T-helper 17 cell (primary cell): ENCODE measurements at places on chromosomes 3 and 15.

- H3K4me1 ChIP-seq, result no peaks in the 10 kb centered on the region
- peaks cover 4% of the 10 kb centered on the region for H3K27me3 ChIP-seq
- H3K27ac ChIP-seq, result no peak overlapping the region
- H3K36me3 ChIP-seq, result no peaks in the 10 kb centered on the region
- no peak for DNase-seq
These were observed 144.1 kb upstream of the UBE3A start for GRCh38 chr15:25582886-25583285.

DNA sequence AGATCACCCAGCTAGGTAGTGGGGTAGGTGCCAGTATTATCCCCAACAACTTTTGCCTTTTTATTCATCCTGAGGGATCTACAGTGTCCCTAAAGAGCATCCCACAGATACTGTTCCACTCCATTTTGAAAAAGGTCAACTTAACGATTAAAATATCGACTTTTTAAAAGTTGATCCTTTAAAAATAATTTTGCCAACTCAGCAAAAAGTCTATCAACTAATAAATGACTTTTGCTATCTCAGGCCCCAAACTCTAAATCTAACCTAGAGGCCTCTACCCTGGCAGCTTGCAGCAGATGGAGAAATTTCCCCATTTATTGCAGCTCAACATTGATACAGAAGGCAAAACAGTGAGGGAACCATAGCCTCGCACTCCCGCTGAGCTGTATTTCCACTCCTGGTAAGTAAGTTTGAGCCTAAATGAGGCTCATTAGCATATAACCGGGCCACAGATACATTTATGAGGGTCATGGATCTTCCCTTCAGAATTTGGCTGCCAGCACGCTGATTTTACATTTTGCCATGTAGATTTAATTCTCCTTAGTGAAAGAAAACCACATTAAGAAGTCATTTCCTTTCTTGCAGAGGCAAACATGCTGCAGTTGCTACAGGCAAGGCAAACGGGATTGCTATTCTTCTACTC is 704.1 kb upstream of the CFAP20DC start:
- peaks cover 17% of the 10 kb centered on the region for H3K4me1 ChIP-seq
- no peaks in the 10 kb centered on the region for H3K36me3 ChIP-seq
- DNase-seq, result no peak
- H3K27ac ChIP-seq, result no peak overlapping the region
- peaks cover 9% of the 10 kb centered on the region for H3K27me3 ChIP-seq
- peak overlapping the region; percentile 49 for H3K4me3 ChIP-seq

GRCh38 chr3:132469326-132469725 is 52.0 kb downstream of the DNAJC13 start:
- H3K27me3 ChIP-seq, result no peaks in the 10 kb centered on the region
- no peak overlapping the region for H3K27ac ChIP-seq
- no peak overlapping the region for H3K4me3 ChIP-seq
- DNase-seq, result no peak
- H3K4me1 ChIP-seq, result no peaks in the 10 kb centered on the region

DNA sequence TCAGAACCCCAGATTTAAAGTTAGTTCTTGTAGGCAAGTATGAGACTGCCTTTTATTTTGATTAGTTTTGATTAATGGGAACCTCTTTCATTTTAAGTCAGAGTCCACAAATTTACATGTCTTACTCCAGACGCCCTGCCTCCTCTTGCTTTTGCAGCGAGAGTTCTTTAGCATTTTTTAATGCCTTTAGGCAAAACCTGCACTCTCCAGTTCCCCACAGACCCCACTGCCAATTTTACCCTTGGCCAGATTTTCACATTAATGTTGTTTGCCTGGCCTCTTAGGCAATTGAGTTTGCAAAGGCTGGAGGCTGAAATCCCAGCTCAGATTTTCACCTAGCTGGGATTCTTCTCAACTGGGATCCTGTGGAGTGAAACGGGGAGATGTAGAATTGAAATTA is 85.8 kb downstream of the GAP43 start:
- H3K27ac ChIP-seq, result no peak overlapping the region
- no peaks in the 10 kb centered on the region for H3K4me1 ChIP-seq
- no peak overlapping the region for H3K4me3 ChIP-seq
- H3K36me3 ChIP-seq, result no peaks in the 10 kb centered on the region

- no peaks in the 10 kb centered on the region for H3K4me1 ChIP-seq
- no peak overlapping the region for H3K27ac ChIP-seq
- H3K4me3 ChIP-seq, result no peak overlapping the region
- peaks cover 2% of the 10 kb centered on the region for H3K36me3 ChIP-seq
- no peak for DNase-seq
- peaks cover 4% of the 10 kb centered on the region for H3K27me3 ChIP-seq
These were observed 174.0 kb downstream of the SUCNR1 start for GRCh38 chr3:152047465-152047864.

- H3K27me3 ChIP-seq, result no peaks in the 10 kb centered on the region
- no peak overlapping the region for H3K4me3 ChIP-seq
- H3K27ac ChIP-seq, result no peak overlapping the region
- H3K36me3 ChIP-seq, result no peaks in the 10 kb centered on the region
- DNase-seq, result no peak
These were observed 91.4 kb upstream of the TNFSF10 start for GRCh38 chr3:172614340-172615274.

GRCh38 chr15:52021892-52022540 is 3.0 kb downstream of the MAPK6 start:
- peaks cover 25% of the 10 kb centered on the region for H3K4me1 ChIP-seq
- peak overlapping the region; percentile 15 for H3K4me3 ChIP-seq
- no peaks in the 10 kb centered on the region for H3K36me3 ChIP-seq
- peak overlapping the region; percentile 92 for H3K27ac ChIP-seq
- no peak for DNase-seq

GRCh38 chr15:100720406-100720967 is 118.1 kb downstream of the ASB7 start:
- H3K4me1 ChIP-seq, result peaks cover 3% of the 10 kb centered on the region
- peaks cover 3% of the 10 kb centered on the region for H3K36me3 ChIP-seq
- no peak overlapping the region for H3K4me3 ChIP-seq
- no peak overlapping the region for H3K27ac ChIP-seq
- H3K27me3 ChIP-seq, result peaks cover 34% of the 10 kb centered on the region

DNA sequence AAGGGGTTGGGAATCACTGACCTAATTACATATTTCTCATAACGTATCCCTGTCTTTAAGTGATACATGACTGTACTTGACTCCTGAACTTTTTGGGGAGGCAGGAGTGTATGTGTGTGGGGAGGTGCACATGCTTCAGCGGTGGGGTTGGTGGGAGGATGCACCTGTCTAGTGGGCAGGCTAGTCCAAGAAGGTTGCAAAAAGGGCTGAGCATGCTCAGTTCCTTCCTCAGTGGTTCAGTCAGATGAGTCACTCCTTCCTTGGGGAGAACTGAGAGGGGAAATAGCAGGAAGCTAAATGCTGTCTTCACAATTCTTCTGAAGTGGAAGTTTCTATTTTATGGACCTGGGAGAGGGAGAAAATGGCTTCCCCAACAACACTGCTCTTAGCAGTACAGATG is 24.6 kb upstream of the AP4E1 start:
- DNase-seq, result no peak
- H3K27ac ChIP-seq, result no peak overlapping the region
- H3K4me1 ChIP-seq, result peaks cover 24% of the 10 kb centered on the region
- no peaks in the 10 kb centered on the region for H3K36me3 ChIP-seq

DNA sequence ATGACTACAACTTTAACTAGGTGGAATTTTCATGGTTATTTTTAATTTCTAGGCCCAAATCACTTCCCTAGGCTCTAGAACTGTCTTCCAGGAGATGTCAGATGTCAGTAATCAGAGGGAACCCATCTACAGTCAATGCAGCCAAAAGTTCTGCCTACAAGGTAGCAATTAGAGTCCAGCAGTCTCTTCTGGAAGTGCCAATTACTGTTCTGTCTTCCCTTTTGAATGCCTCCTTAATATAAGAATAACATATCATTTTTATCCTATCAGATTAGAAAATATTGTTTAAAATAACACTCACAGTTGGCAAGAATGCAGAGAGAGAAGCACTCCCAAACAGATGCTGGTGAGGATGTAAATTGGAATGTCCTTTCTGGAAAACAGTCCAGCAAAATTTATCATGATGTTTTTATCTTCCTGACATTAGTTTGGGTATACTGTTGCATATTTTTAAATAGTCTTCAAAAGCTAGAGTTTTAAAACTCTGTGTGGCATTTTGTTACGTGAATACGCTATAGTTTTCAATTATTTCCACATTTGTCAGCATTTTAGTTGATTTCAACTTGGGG is 543.7 kb downstream of the FHIT start:
- H3K36me3 ChIP-seq, result no peaks in the 10 kb centered on the region
- no peaks in the 10 kb centered on the region for H3K4me1 ChIP-seq
- H3K27me3 ChIP-seq, result no peaks in the 10 kb centered on the region
- H3K27ac ChIP-seq, result no peak overlapping the region

- no peaks in the 10 kb centered on the region for H3K36me3 ChIP-seq
- H3K4me1 ChIP-seq, result no peaks in the 10 kb centered on the region
- no peak overlapping the region for H3K4me3 ChIP-seq
- DNase-seq, result no peak
- H3K27ac ChIP-seq, result no peak overlapping the region
These were observed 195.6 kb downstream of the UBE3A start for GRCh38 chr15:25242957-25243799.

DNA sequence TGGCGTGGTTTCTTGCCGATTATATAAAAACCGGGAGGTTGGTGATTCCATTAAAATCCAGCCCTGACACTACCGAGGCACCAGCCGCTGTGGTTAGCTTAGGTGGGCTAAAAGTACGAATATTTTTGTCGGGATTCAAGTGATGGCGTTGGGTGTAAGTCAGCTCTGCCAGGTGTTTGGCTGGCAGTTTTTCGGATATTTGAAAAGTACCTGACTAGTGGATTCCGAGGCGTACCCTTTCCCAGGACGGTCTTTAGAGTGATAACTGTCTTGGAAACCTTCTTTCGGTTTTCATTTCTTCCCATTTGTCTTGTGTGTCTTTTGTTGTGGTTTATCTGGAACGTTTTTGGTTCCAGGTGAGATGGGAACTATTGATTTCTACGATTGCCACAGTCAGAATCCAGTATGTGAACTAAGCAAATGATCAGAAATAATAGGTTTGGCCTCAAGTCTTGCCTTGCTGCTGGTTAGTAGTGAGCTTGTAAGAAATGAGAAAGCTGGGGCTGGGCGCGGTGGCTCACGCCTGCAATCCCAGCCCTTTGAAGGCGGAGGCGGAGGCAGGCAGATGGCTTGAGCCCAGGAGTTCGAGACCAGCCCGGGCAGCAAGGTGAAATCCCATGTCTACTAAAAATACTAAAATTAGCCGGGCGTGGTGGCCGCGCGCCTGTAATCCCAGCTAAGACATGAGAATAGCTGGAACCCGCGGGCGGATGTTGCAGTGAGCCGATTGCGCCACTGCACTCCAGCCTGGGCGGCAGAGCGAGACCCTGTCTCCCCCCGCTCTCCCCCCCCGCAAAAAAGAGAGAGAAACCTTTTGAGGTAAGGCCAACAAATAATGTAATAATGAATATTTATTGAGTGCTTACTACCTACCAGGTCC is 1.4 kb downstream of the FYTTD1 start:
- H3K36me3 ChIP-seq, result no peaks in the 10 kb centered on the region
- H3K4me1 ChIP-seq, result peaks cover 47% of the 10 kb centered on the region
- DNase-seq, result no peak
- H3K4me3 ChIP-seq, result peak overlapping the region; percentile 98

DNA sequence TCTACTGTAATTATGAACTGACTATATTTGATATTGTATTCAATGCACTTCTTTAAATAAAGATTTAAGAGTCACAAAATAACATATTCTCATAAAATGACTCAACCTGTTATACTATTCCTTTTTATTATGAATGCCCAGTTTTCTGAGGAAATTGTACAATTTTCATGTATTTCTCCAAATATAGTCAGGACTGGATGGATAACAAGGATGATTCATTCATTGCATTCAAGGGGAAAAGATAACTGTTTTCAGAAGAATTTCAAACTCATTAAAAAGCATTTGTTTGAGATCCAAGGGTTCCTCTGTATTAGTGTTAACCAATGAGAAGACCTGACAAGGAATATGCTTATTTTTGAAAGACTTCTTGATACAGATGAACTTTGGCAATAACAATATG is 163.7 kb downstream of the MEIS2 start:
- DNase-seq, result no peak
- no peaks in the 10 kb centered on the region for H3K36me3 ChIP-seq
- no peak overlapping the region for H3K27ac ChIP-seq
- no peaks in the 10 kb centered on the region for H3K4me1 ChIP-seq
- H3K4me3 ChIP-seq, result no peak overlapping the region
- H3K27me3 ChIP-seq, result peaks cover 11% of the 10 kb centered on the region

- no peak overlapping the region for H3K27ac ChIP-seq
- H3K27me3 ChIP-seq, result peaks cover 27% of the 10 kb centered on the region
- no peak for DNase-seq
- H3K4me3 ChIP-seq, result no peak overlapping the region
- H3K4me1 ChIP-seq, result no peaks in the 10 kb centered on the region
These were observed 160.6 kb upstream of the ARHGEF26 start for GRCh38 chr3:153960458-153961074.

GRCh38 chr15:70632491-70633102 is 130.8 kb downstream of the UACA start:
- H3K36me3 ChIP-seq, result peaks cover 6% of the 10 kb centered on the region
- no peak overlapping the region for H3K27ac ChIP-seq
- H3K4me1 ChIP-seq, result peaks cover 14% of the 10 kb centered on the region
- peaks cover 87% of the 10 kb centered on the region for H3K27me3 ChIP-seq
- no peak for DNase-seq

DNA sequence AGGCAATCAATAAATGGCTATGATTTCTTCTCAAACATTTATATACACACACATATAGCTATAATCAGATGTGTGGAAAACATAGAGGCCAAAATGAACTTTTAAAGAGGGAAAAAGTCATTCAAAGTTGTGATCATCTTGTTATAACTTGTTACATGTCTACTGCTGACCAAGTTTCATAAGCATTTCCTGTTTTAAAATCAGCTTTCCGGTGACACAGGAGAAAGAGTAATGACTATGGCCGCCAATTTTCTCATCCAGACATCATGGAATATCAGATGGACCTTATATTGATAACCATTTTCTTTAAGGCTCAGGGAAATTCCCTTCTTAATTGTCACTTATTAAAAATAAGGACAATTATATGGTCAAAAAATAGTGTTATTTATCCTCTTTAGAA is 71.7 kb upstream of the AGTR1 start:
- no peak for DNase-seq
- no peak overlapping the region for H3K4me3 ChIP-seq
- H3K36me3 ChIP-seq, result no peaks in the 10 kb centered on the region

GRCh38 chr3:196941729-196942225 is 551 bp downstream of the NCBP2 start:
- H3K4me1 ChIP-seq, result peaks cover 35% of the 10 kb centered on the region
- peaks cover 7% of the 10 kb centered on the region for H3K36me3 ChIP-seq
- DNase-seq, result peak; percentile 42
- peak overlapping the region; percentile 100 for H3K27ac ChIP-seq
- no peaks in the 10 kb centered on the region for H3K27me3 ChIP-seq

DNA sequence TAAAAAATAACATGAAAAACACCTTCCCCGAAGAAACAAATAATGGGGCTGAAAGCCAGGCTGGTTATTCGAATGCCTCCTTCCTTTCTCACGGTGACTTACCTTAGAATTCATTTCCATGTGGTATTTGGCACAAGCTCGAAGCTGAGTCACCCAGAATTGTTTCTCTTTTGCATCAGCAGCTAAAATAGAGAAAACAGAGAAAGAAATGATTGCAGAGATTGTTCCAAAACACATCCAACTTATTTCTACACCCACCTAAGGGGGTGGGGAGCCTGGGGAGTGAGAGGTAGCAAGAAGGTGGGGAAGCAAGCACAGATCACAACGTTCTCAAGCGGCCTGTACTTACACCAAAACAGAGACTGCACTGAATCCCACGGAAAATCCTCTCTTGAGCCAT is 104.7 kb downstream of the OSBPL10 start:
- DNase-seq, result no peak
- no peaks in the 10 kb centered on the region for H3K36me3 ChIP-seq

- peaks cover 3% of the 10 kb centered on the region for H3K4me1 ChIP-seq
- H3K27ac ChIP-seq, result no peak overlapping the region
- no peaks in the 10 kb centered on the region for H3K27me3 ChIP-seq
- H3K4me3 ChIP-seq, result no peak overlapping the region
- no peak for DNase-seq
- H3K36me3 ChIP-seq, result peaks cover 16% of the 10 kb centered on the region
These were observed 84.0 kb upstream of the ACKR4 start for GRCh38 chr3:132513057-132513456.
